GM12865 (cell line): ENCODE measurements at places on chromosomes 11 and 22.

DNA sequence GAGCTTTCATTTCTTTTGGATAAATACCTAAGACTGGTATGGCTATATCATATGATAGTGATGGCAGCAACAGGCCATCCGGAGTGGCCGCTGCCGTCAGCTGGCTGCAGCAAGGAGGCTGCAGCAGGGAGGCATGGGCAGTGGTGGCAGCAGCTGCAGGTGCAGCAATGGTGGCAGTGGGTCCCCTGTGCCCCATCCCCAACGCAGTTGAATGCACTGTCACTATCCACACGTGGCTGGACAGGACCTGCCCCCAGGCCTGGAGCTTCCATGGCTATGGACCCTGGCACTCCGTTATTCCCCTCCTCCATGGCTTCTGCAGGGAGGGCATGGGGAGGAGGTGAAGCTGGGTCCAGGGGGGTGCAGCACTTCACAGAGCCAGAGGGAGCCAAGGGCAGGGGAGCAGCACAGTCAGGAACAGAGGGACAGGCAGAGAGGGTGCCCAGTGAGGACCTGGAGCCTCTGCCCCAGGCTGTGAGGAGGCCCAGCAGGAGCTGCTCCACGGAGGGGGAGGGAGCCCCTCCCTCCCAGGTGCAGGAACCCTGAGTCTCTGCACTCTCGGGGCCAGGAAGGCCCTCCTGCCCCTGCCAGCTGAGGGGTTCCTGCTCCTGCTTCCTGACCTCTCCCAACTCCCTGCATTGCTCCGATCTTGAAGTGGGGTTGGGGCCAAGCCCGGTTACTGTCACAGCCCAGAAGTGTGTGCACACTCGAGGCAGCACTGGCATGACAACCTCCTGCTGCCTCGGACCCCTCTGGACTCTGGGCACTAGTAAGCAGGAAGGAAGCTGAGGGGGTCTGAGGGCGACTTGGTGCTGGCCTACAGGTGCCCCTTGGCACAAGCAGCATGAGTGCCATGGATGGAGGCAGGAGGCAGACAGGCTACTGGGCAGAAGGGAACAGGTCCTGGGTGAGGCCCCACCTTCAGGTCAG is 466.3 kb downstream of the GUCY1A2 start:
- no peak for DNase-seq

- no peak for DNase-seq
Observed at GRCh38 chr11:107014871-107015270, 3.4 kb downstream of the GUCY1A2 start.

DNA sequence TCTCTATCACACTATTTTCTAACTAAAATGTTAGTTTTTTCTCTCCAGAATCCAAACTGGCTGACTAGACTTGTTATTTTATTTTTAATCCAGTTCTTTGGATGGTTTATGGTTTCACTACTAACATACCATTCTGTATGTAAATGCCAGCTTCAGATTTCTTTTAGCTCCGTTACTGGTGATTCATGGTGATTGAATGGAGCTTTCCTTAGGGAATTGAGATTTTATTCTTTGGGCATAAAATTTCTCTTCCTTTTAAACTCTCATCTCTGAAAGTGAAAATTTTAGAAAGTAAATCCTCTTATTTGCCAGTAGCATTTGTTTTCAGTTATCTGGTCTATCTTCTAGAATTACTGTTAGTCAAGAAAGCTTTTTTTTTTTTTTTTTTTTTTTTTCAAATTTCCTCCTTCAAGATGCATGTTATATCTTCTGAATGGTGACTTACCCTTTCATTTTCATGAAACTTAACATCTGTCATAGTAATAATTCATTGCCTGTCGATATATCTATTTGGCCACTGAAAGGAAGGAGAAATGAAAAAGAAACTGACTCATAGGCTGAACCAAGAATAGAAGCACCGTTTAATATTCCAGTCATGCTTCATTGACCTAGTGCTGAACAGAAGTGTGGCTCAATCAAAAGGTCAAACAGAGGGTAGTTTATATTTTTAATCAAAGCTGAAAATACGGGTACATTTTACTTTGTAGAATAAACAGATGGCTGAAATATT is 6.4 kb downstream of the ENDOD1 start:
- peak; percentile 80 for DNase-seq

DNA sequence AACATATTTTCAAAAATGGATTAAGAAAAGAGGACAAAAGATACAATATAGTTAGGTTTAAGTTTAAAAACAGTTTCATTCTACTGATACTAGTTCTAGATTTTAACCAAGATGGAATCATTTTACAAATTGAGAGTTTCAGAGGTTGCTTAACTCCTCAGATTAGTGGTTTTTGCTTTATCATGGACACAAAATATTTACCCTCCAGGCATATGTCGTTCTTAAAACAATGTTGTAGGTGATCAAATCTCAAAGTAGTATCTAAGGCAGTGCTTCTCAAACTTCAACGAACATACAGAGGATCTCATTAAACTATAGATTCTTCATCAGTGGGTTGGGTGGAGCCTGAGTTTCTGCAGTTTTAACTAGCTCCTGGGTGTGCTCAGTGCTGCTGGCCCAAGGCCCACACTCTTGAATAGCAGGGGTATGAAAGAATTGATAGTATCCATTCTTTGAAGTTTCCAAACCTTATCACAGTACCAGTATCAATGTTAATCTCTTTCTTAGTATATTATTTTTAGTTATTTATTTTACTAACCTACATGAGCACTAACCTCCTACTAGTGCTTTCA is 48.0 kb downstream of the YAP1 start:
- DNase-seq: no peak

DNA sequence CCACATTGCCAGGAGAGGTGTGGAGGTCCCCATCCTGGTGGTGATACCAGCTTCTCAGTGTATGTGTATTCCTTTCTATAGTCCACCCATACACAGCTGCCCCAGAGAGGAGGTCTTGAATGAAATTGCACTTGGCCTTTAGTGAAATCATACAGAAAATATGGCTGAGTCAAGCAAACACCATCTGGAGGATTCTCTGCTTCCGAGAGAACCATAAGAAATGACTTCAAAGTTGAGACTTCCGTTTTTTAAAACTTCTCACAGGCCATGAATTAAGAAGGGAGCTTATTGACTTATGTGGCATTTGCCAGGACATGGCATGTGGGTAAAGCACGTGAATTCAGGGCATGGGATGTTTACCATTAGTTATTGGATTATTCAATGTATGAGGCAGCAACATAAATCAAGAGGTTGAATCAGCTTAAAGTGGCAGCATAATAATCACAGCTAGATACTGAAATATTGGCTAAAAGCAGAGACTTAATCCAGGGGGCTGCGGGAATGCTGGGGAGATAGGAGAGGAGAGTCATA is 119.1 kb upstream of the MTNR1B start:
- no peak for DNase-seq

DNA sequence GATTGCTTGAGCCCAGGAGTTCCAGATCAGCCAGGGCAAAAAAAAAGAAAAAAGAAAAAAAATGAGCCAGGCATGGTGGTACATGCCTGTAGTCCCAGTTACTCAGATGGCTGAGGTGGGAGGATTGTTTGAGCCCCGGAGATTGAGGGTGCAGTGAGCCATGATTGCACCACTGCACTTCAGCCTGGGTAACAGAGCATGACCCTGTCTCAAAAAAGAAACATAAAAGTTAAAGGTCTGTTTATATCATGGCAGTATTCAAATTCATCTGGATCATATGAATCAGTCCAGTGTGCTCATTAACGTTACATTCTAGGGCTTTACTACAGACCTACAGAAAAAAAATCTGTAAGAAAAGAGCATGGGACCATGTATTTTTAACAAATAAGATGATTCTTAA is 13.9 kb downstream of the HSD17B12 start:
- no peak for DNase-seq

DNA sequence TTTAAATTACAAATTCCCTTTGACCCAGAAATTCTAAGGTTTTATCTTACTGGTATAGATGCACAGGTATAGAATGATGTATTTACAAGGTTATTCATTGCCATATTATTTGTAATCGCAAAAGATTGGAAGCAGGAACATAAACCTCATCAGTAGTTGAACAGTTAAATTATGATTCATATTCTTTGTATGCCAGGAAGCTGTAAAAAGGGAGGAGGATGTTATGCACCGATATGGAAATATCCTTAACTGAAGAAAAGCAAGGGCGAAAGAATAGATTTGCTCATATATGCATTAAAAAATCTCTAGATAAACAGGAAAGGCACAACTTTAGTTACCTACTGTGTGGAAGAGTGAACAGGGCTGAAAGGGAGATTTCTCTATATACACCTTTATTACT is 36.7 kb downstream of the PPFIA1 start:
- DNase-seq: no peak

- no peak for DNase-seq
Observed at GRCh38 chr11:65298655-65299179, 15.9 kb upstream of the CDC42EP2 start.

- no peak for DNase-seq
Observed at GRCh38 chr11:129815596-129816461, at the start of gene TMEM45B. Gene TMEM45B (plus strand): TSS chr11:129815848. CDS start chr11:129852483, 36,635 bp downstream.

GRCh38 chr11:95092549-95093324 is 3.1 kb downstream of the ENDOD1 start:
- DNase-seq: peak; percentile 49

DNA sequence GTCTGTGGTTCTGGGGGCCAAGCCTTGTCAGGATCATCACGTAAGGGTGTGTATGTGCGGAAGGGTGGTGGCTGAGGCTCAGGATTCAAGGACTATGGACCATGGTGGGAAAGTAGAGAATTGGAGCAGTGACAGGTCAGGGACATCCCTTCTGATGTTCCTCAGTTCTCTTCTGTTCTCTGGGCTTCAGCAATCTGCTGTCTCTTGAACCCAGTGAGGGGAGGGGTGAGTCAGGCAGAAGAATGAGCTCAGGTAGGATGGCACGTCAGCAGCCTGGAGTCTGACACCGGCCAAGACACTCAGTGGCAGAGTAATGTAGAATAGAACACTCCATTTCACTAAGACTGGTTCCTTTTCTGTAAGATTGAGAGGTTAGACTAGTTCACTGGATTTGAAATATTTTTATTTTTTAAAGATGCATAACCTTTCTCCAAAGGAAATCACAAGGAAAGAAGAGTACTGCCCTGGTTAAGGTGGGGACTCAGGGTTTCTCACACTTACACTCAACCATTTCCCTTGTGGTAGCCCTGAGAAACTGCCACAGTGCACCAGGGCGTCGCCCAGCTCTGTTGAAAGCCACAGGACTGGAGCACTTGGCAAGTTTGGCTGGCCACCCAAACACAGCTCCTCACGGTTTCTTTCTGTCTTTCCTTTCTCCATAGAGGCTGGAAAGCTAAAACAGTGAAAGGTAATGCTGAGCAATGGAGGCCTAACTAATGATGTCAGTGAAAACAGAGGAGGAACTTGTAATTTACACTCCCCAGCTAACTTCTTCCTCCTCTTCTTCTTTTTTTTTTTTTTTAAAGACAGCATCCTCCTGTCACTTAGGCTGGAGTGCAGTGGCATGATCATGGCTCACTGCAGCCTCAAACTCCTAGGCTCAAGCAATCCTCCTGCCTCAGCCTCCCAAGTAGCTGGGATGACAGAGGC is 23.1 kb upstream of the MICAL2 start:
- DNase-seq: peak; percentile 57

DNA sequence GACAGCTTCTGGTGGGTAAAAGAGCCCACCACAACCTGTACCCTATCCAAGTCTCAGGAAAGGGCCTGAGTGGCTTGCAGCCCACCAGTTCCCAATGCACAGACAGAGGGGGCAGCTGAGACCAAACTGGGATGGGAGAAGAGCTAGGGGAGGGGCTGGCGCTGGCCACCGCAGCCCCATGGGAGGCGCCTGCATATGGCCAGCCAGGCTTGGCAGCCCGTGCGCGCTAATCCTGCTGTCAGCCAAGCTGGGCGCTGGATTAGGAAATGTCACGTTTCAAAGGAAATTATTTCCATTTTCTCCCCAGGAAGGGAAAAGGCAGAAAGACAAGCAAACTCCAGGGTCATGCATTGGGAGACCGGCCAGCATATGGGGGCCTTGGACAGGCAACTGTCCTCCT is 236.8 kb downstream of the BUD13 start:
- DNase-seq: no peak

- no peak for DNase-seq
Observed at GRCh38 chr11:116221351-116221750, 551.4 kb downstream of the BUD13 start.

GRCh38 chr11:7469351-7469865 is 15.9 kb upstream of the OLFML1 start:
- no peak for DNase-seq

DNA sequence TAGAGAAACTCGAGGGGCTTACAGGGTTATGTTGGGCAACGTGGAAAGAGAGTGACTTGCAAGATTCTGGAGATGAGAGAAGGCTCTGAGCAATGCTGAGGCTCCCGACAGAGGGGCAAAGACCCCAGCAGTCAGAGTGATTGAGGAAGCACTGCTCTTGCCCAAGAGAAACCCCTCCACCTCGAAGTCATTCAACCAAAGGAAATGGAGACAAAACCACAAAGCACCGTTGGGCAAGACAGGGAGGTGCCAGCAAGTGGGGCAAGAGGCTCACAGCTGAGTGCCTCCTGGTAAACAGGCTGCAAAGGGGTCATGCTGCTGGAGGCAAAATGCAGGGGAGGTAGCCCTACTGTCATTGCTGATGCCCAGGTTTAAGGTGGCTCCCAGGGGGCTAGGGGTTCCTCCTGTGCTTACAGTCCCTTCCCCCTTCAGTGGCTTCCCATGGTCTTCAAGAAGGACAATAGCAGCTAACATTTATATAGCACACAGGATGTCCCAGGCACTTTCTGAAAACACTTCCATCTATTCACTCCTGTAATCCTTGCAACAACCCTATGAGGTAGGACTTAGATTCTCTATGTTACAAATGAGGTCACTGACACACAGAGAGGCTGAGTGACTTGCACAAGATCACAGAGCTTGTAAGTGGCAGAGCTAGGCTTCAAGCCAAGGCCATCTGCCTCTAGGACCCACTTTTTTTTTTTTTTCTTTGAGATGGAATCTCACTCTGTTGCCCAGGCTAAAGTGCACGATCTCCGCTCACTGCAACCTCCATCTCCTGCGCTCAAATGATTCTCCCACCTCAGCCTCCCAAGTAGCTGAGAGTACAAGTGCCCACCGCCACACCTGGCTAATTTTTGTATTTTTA is 18.1 kb upstream of the MYH9 start:
- DNase-seq: peak; percentile 59

GRCh38 chr22:27952091-27952490 is 33.0 kb upstream of the PITPNB start:
- no peak for DNase-seq

DNA sequence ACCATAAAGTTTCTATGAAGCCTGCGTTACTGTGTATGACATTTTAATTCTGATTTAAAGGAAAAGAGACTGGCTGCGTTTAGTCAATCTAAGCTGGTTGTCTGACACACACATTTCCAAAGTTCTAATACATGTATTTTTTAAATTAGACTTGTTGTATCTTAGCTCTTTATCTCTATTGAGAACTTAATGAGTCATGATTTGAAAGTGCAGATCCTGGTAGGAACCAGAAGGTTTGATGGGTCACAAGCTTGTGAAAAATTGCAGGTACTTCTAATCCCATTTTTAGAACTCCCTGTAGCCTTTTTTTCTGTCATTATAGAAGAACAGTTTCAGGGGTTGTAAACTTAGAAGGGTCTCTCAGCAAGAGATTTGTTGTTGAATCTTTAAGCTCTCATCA is 210.3 kb downstream of the DDX10 start:
- no peak for DNase-seq
